Left lung (tissue), 14 donors: ENCODE measurements at places on chromosomes 11 and 22. TPM values are rescaled to one million over a fixed set of nuclear protein-coding genes. Genes with fewer than 3 reads are reported as not detected.

SMTNL1 gene
- 0.22 TPM for polyA plus RNA-seq

OR51A2 gene
- polyA plus RNA-seq: not detected

ABCC8 gene
- polyA plus RNA-seq: 3.8 TPM

CTR9 gene
- polyA plus RNA-seq: 63.9 TPM

OSBP2 gene
- polyA plus RNA-seq: 19.6 TPM

MRGPRX4 gene
- polyA plus RNA-seq: not detected

TMPRSS13 gene
- 8.1 TPM for polyA plus RNA-seq

CCDC157 gene
- polyA plus RNA-seq: 4.3 TPM

OTOG gene
- polyA plus RNA-seq: 0.11 TPM

DNAJB13 gene
- polyA plus RNA-seq: 3.6 TPM

MRPL11 gene
- polyA plus RNA-seq: 61.2 TPM

CAVIN3 gene
- 37.5 TPM for polyA plus RNA-seq

GLYAT gene
- 0.35 TPM for polyA plus RNA-seq

ELF5 gene
- polyA plus RNA-seq: 27.7 TPM

SLC35F2 gene
- polyA plus RNA-seq: 38.6 TPM

TSPAN32 gene
- 6.3 TPM for polyA plus RNA-seq

MAP6 gene
- polyA plus RNA-seq: 7.0 TPM

OLFML1 gene
- 49.5 TPM for polyA plus RNA-seq

IFITM1 gene
- 12.2 TPM for polyA plus RNA-seq
